Amniotic stem cell (primary cell): ENCODE measurements at places on chromosomes 12 and 14.
A peak's percentile ranks its signal among the peaks of the same experiment; 100 is the strongest.

DNA sequence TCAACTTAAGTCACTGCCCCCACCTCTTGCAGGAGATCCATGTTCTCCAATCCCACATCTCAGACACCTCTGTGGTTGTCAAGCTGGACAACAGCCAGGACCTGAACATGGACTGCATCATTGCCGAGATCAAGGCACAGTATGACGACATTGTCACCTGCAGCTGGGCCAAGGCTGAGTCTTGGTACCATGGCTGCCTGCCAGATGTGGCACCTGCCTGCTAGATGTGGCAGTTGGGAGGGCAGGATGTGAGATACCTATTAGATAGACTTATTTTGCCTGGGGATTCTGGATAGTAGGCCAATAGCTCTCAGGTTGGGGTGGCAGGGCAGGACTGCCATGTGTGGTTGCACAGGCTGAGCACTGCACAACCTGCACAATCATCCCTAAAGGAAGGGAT is 7.9 kb upstream of the KRT86 start:
- no peak for DNase-seq

GRCh38 chr12:127024791-127025190 is 1242.2 kb upstream of the TMEM132C start:
- no peak for DNase-seq

DNA sequence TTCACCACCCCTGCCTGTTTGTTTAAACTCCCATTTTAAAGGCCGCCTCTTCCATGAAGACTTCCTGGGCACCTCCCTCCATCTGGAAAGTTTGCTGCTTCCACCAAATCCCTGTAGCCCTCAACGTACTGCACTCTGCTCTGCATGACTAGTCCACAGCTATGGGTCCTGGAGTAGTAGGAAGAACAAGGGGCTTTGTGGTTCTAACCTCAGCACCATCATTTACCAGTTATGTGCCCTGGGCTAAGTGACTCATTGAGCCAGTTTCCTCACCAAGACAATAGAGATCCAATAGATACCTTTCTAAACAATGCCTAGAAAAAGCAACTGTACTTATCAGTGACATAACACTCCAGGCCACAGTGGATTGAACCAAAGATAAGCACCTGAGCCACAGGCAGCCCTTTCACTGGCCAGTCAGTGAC is 8.5 kb upstream of the LTBP2 start:
- peak; percentile 57 for DNase-seq

GRCh38 chr14:70698288-70698687 is 56.6 kb downstream of the TTC9 start:
- DNase-seq, result peak; percentile 5

DNA sequence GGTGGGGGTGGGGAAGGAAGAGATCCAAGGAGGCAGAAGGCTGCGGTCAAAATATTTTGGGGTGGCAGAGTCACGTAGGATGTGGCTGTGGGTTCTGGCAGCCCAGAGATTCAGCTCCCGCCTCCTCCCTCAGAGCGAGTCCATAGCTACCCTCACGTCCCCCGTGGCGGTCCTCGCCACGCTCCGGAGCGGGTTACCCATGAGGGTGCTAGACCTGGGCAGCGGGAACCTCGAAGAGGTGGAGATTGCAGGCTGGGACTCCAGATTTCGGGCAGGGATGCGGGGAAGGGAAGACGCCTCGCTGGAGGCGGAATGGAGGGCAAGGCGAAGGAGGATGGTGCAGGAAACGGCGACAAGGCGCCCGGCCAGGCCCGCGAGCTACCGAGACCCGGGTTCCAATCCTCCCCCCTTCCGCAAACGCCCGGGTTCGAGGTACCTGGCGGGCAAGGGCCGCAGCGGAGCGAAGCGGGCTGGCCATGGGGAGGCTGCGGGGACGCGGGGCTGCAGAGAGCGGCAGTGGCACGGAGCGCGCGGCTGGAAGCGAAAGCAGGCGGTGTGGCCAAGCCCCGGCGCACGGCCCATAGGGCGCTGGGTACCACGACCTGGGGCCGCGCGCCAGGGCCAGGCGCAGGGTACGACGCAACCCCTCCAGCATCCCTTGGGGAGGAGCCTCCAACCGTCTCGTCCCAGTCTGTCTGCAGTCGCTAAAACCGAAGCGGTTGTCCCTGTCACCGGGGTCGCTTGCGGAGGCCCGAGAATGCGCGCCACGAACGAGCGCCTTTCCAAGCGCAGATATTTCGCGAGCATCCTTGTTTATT is 46.2 kb downstream of the BCAT1 start:
- no peak for DNase-seq

DNA sequence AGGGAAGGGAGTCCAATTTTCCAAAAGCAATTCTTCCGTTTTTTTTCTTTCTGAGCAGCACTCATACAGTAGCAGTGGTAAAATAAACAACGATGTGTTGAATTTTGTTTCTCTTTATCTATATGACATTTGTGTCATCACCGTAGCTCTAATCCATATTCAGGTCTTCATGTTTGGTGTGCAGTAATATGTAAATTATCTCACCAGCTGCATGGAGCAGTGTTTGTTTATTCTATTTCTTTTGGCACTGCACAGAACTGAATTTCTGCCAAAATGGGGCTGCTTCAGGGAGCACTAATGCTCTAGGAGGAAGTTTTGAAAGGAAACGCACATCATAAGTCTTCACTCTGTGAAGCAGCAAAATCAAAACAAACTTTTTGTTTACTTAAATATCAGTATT is 130.0 kb upstream of the NPAS3 start:
- no peak for DNase-seq

GRCh38 chr12:123387508-123388176 is 3.7 kb downstream of the KMT5A start:
- no peak for DNase-seq

DNA sequence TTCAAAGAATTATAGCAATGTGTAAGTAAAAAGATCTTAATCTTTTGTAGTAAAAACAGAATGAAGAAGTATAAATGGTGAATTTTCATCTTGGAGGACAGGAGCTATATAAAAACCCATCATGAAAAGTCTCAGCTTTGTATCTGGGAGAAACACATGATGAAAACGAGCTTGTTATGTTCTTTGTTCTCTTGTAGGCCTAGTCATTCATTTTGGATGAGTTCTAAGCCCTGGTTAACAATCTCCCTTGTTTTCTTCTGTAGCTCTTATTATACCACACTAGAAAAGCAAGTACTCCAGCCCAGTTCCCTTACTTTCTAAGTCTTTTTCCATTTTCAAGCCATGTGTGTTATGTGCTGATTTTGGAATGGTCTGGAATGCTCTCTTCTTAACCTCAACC is 463.5 kb upstream of the RGS6 start:
- no peak for DNase-seq

DNA sequence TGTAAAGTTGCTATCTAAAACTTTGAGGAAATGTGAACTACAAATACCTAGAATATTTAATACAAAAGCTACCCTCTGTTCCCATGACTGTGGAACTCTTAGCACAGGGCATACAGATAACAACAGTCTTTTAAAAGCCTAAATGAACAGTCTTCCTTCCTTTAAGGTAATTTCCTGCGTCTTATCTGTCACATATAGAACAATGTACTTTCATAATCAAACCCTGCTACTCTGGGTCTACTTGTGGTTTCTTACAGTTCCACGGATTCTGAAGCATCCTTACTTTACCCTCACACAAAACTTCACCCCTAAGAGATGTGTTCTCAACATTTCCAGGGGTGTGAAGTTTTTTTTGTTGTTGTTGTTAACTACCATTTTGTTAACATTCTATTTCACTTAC is 5.1 kb downstream of the PKP2 start:
- no peak for DNase-seq

GRCh38 chr12:72141381-72141780 is 130.8 kb upstream of the TRHDE start:
- DNase-seq, result no peak
